GM12878 (cell line): ENCODE measurements at places on chromosomes 1 and 21. TPM values are rescaled to one million over a fixed set of nuclear protein-coding genes. Genes with fewer than 3 reads are reported as not detected.

Gene DNAJC6
- total RNA-seq = 3.5 and 4.3 TPM in 2 replicates

GRCh38 chr1:115112496-115113375 lies 23.4 kb upstream of the TSPAN2 start:
- H3K4me1 ChIP-seq = no peaks in the 10 kb centered on the region
- no peaks in the 10 kb centered on the region for H3K36me3 ChIP-seq
- no peak for DNase-seq
- no peak overlapping the region for H3K4me3 ChIP-seq
- no peak overlapping the region for H3K27ac ChIP-seq

DNA sequence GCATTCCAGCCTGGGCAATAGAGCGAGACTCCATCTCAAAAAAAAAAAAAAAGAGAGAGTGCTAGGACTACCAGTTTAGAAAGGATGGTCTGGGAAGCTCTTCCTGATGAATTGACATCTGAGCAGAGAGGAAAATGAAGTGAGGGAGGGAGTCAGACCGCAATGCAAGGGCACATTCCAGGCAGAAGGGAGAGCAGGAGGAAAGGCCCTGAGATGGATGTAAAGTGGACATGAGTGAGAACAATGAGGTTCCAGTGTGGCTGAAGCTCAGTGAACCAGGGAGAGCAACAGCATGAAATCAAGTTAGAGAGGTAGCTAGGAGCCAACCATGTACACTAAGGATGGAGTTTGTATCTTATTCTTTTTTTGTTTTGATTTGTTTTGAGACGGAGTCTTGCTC lies 55.9 kb upstream of the SPOCD1 start:
- H3K4me3 ChIP-seq = no peak overlapping the region
- no peaks in the 10 kb centered on the region for H3K36me3 ChIP-seq

GRCh38 chr1:22327411-22327810 lies 124.2 kb upstream of the ZBTB40 start:
- H3K27me3 ChIP-seq = no peaks in the 10 kb centered on the region
- no peak overlapping the region for H3K4me3 ChIP-seq
- no peaks in the 10 kb centered on the region for H3K36me3 ChIP-seq

DNA sequence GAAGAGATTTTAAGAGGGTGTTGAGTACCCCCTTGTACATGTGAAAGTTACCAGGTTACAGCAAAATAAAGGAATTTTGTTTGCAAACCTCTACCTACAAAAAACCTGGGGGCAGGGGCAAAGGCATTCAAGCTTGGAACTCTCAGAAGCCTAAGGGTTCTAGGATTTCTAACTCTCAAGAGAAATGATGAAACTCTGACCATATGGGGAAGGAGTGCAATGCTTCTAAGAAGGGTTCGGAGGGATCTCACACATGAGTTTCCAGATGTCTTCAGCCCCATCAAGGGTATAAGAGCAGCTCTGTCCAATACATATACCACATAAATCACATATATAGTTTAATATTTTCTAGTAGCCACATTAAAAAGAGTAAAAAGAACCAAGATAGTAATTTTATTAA lies 7.3 kb upstream of the FCGR2A start:
- H3K4me3 ChIP-seq = no peak overlapping the region
- H3K4me1 ChIP-seq = no peaks in the 10 kb centered on the region
- H3K27me3 ChIP-seq = no peaks in the 10 kb centered on the region
- no peaks in the 10 kb centered on the region for H3K36me3 ChIP-seq

GRCh38 chr21:38796424-38796823 lies 9.3 kb upstream of the ETS2 start:
- no peak overlapping the region for H3K4me3 ChIP-seq
- H3K27ac ChIP-seq = no peak overlapping the region
- no peaks in the 10 kb centered on the region for H3K36me3 ChIP-seq
- H3K27me3 ChIP-seq = no peaks in the 10 kb centered on the region
- peaks cover 3% of the 10 kb centered on the region; the same call in 1 of the 2 replicates for H3K4me1 ChIP-seq
- DNase-seq = no peak

- no peak overlapping the region for H3K27ac ChIP-seq
- no peaks in the 10 kb centered on the region for H3K4me1 ChIP-seq
- no peaks in the 10 kb centered on the region for H3K36me3 ChIP-seq
- no peaks in the 10 kb centered on the region for H3K27me3 ChIP-seq
- H3K4me3 ChIP-seq = no peak overlapping the region
- no peak for DNase-seq
Observed at GRCh38 chr1:84062496-84062895, 63.6 kb upstream of the TTLL7 start.

Gene LCE3E
- total RNA-seq = not detected in 2 replicates

Gene C1QC
- 0.64 and 0.74 TPM in 2 replicates for total RNA-seq

Gene EFNA3
- 1.2 and 1.5 TPM in 2 replicates for total RNA-seq

DNA sequence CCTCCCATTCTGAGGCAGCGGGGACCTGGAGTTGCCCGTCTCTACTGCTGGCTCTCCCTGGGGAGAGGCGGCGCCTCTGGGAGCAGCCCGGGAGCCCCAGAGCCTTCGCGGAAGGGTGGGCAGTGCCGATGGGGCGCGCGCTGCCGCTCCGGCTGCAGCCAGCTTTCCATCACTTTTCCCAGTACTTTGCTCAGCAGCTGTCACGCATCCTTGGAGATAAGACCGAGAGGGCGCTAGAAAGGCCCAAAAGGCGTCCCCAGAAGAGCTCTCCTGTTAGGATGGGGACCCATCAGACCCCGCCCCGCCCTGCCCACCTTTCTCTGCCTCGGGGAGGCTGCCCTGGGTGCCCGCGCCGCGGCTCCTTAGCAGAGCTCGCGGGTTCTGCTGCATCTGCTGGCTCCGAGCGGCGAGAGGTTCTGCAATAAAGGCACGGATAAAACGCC lies 534 bp downstream of the KCNH1 start:
- H3K27me3 ChIP-seq = no peaks in the 10 kb centered on the region; the same call in 1 of the 2 replicates
- H3K27ac ChIP-seq = no peak overlapping the region
- no peak for DNase-seq
- H3K4me1 ChIP-seq = no peaks in the 10 kb centered on the region
- no peaks in the 10 kb centered on the region for H3K36me3 ChIP-seq
- H3K4me3 ChIP-seq = no peak overlapping the region

- H3K4me3 ChIP-seq = no peak overlapping the region
- H3K27me3 ChIP-seq = no peaks in the 10 kb centered on the region
- H3K27ac ChIP-seq = no peak overlapping the region
- H3K4me1 ChIP-seq = no peaks in the 10 kb centered on the region
- H3K36me3 ChIP-seq = no peaks in the 10 kb centered on the region
Observed at GRCh38 chr1:239456788-239457187, 70.4 kb downstream of the CHRM3 start.

DNA sequence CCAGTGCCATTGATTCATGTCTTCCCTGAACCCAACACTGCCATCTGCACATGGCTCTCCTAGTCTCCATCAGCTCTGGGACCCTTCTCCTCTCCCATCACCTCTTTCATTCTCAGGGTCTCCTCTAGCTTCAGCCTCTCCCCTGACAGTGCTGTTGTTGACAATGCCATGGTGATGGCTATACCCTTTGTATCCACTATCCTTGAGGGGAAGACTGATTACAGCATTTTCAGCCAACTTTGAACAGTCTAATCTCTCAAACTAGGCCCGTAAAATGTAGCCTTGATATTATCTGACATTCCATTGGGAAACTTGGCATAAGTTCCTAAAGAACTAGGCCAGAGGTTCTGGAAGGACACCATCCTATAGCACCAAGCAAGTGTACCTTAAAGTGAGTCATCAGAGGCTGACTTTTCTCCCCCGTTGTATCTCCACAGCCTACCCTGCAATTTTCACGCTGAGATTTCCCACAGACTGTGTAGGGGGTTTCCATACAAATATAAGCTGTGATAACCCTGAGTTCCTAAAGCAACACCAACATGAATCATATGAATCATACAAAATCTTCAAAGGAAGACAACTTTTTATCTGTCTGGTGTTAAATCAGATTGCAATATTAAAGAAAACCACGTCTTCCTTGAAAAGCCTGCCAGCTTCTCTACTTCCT lies 5.8 kb downstream of the HAO2 start:
- H3K27me3 ChIP-seq = no peaks in the 10 kb centered on the region
- DNase-seq = no peak
- H3K4me3 ChIP-seq = no peak overlapping the region
- no peak overlapping the region for H3K27ac ChIP-seq
- no peaks in the 10 kb centered on the region for H3K36me3 ChIP-seq
- H3K4me1 ChIP-seq = peaks cover 5% of the 10 kb centered on the region; the same call in 1 of the 2 replicates

Gene PHACTR4
- 25.4 and 28.7 TPM in 2 replicates for total RNA-seq

Gene FAM151A
- 0.13 TPM in 1 of 2 replicates, not detected in the other for total RNA-seq

DNA sequence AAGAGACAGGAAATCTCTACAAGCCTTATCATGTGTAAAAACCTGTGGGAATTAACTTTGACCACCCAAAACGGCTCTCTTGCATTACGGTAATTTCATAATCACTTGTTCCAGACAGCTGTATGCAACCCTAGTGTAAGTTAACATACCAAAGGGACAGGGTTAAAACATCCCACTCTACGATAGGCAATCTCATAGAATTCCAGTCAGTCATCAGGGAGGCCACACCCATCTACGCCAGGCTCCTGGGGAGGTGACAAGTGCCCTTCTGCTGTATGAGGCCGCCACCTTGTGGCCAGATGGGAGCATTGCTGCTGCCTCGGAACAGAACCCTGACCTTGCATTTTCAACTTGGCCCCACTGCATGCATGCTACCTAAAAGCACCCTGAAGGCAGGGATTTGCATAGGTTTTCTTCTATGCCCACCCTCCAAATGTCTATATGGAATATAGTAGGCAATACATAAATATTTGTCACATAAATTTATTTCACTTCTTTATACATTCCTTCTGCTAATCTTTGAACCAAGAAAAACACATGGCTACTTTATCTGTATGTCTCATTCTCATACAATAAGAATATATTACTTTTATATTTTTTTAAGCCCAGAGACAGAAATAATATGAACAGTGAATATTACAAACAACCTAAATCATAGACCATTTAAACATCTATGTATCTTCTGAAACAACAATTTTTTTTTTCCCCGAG lies 12.6 kb downstream of the HSF2BP start:
- DNase-seq = no peak
- H3K4me1 ChIP-seq = peaks cover 11% of the 10 kb centered on the region; the same call in 1 of the 2 replicates
- no peaks in the 10 kb centered on the region for H3K36me3 ChIP-seq
- no peak overlapping the region for H3K27ac ChIP-seq
- no peaks in the 10 kb centered on the region; the same call in 1 of the 2 replicates for H3K27me3 ChIP-seq
- no peak overlapping the region for H3K4me3 ChIP-seq

Gene FCRL2
- 0.21 and 0.36 TPM in 2 replicates for total RNA-seq

DNA sequence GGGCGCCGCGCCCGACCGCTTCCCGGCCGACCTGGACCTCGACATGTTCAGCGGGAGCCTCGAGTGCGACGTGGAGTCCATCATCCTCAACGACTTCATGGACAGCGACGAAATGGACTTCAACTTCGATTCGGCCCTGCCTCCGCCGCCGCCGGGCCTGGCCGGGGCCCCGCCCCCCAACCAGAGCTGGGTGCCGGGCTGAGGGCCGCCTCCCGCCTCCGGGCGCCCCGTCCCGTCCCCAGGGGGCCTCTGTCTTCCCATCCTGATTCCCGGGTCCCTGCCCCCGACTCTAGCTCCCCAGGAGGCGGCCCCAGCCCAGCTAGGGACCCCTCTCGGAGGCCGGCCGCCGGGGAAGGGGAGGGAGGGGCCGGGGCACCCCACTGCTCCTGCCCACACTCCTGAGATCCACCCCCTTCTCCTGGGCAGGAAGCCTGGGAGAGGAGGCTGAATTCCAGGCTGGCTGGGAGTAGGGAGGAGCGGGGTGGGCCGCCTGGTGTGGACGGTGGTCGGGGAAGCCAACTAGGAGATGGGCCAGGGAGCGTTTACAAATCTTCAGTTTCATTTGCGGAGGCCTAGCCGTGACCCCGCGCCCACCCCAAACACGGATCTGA lies 21.4 kb downstream of the FOXO6 start:
- H3K36me3 ChIP-seq = no peaks in the 10 kb centered on the region
- H3K4me1 ChIP-seq = no peaks in the 10 kb centered on the region

GRCh38 chr21:28099001-28099705 lies 893.5 kb downstream of the LTN1 start:
- no peaks in the 10 kb centered on the region for H3K4me1 ChIP-seq
- no peaks in the 10 kb centered on the region for H3K27me3 ChIP-seq
- DNase-seq = no peak
- no peak overlapping the region for H3K27ac ChIP-seq

DNA sequence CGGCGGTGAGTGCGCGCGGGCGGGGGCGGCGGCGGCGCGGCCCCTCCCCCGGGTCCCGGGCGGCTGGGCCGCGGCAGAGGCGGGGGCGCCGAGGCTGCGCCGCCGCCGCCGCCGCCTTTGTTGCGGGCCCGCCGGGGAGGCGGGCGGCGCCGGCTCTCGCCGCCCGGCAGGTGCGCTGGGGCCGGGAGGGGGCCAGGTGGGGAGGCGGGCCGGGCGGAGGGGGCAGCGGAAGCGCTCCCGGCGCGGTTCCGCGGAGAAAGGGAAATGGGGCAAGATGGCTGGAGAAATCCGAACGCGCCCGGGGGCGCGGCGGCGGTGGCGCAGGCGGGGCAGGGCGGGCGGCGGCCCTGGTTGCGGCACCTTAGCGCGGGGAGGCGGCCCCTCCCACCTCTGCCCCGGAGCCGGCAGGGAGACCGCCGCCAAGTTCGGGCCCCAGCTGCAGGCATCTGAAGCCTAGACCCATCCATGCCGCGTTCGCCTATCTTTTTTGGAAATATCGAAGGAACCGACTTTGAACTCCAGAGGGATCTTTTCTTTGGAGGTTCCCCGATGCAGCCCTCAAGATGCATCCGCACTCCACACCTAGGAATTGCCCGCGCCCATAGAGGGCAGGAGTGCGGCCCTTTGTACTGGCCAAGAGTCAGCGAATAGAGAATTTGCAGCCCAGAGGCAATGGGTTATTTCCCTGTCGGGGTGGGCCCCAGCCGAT lies 479 bp downstream of the POGK start:
- no peak for DNase-seq
- H3K4me1 ChIP-seq = peaks cover 5% of the 10 kb centered on the region; the same call in 1 of the 2 replicates
- peak overlapping the region; percentile 79; the same call in 1 of the 2 replicates for H3K27ac ChIP-seq
- H3K4me3 ChIP-seq = peak overlapping the region; percentile 96

DNA sequence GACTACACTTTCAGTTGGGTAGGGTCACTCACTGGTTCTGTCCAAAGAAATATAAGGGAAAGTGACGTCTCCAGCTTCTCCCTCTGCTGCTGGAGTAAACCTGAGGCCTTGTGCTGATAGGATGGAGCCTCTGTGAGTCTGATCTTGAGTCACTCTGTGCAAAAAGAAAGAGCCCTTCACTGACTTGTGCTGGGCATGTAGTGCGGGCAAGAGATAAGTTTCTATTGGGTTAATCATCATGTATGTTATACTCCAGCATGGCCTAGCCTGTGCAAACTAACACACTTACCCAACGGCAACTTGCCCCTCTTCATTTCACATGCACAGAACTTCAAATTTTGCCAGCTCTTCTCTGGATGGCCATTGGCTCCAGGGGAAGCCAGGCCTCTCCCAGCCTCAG lies 118.5 kb upstream of the LMO4 start:
- H3K27ac ChIP-seq = no peak overlapping the region
- no peaks in the 10 kb centered on the region for H3K36me3 ChIP-seq
- DNase-seq = no peak
- H3K4me3 ChIP-seq = no peak overlapping the region

Gene RGS16
- total RNA-seq = 54.9 and 57.1 TPM in 2 replicates

GRCh38 chr1:226542623-226543103 lies 5.9 kb upstream of the STUM start:
- no peaks in the 10 kb centered on the region for H3K4me1 ChIP-seq
- no peak for DNase-seq
- H3K36me3 ChIP-seq = no peaks in the 10 kb centered on the region
- no peak overlapping the region for H3K27ac ChIP-seq
- no peak overlapping the region for H3K4me3 ChIP-seq

GRCh38 chr1:246698466-246699094 lies 25.6 kb upstream of the SCCPDH start:
- peaks cover 4% of the 10 kb centered on the region for H3K4me1 ChIP-seq
- no peak for DNase-seq
- H3K27ac ChIP-seq = peak overlapping the region; percentile 50
- H3K36me3 ChIP-seq = no peaks in the 10 kb centered on the region
- H3K4me3 ChIP-seq = 0 out of 2 replicates have a peak overlapping the region, but pooled peaks have one; percentile 13

GRCh38 chr1:65995928-65996327 lies 203.2 kb downstream of the PDE4B start:
- H3K4me1 ChIP-seq = no peaks in the 10 kb centered on the region
- H3K36me3 ChIP-seq = no peaks in the 10 kb centered on the region
- H3K27ac ChIP-seq = no peak overlapping the region
- DNase-seq = no peak
